SK-N-MC (cell line): ENCODE measurements at places on chromosomes 16 and 17.

GRCh38 chr16:21167360-21167759 is 8.9 kb downstream of the LDAF1 start:
- no peak for DNase-seq

- no peak for DNase-seq
Observed at GRCh38 chr16:1123525-1124230, 27.6 kb upstream of the C1QTNF8 start.

DNA sequence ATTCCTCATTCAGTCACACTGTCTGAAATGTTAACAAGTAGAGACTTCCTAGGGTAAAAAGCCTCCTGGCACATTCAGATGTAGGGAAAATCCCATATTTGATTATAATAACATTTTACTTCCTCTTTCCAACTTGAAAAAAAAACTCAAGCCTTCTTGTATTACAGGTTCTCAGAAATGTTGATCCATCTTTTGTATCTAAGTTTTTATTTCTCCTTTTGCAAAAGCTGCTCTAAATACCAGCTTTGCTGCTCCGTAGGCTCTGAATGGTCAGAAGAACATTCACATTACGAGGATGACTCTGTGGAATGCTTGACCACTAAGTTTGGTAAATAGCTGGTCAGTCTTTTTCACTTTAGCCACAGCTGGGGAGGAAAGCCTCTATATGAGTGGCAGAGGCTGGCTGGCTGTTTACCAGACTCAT is 13.2 kb upstream of the HEATR6 start:
- no peak for DNase-seq

GRCh38 chr17:17157041-17157440 is 49.1 kb downstream of the PLD6 start:
- DNase-seq, result no peak

GRCh38 chr17:43911904-43912303 is 4.6 kb upstream of the MPP2 start:
- no peak for DNase-seq

- DNase-seq, result peak; percentile 22
Observed at GRCh38 chr16:53282975-53283946, 151.0 kb upstream of the RBL2 start.

GRCh38 chr17:36608794-36609497 is 7.6 kb downstream of the MRM1 start:
- no peak for DNase-seq

DNA sequence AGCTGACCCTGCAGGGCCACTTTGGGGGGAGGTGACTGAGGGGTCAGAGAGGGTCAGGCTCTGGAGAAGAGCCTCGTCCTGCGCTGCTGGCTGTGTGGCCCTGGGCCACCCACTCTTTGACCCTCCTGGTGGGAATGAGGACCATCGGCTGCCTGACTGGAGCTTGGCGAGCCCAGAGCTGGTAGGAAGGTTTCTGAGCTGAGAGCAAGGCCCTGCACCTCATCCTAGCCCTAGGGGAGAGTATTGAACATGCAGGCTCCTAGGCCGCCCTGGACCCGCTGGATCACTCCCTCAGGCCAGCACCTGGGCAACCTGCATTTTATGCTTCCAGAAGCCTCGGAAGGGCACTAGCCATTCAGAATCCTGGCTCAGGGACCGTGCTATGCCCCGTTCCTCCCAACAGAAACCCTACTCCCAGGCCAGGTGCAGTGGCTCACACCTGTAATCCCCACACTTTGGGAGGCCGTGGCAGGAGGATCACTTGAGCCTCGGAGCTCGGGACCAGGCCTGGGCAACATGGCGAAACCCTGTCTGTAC is 14.5 kb downstream of the MAP2K3 start:
- no peak for DNase-seq

GRCh38 chr16:23207485-23207884 is 24.9 kb downstream of the SCNN1G start:
- no peak for DNase-seq

- DNase-seq, result no peak
Observed at GRCh38 chr16:83336603-83337002, 471.2 kb upstream of the HSBP1 start.

GRCh38 chr17:44807093-44807816 is 22.8 kb downstream of the GJC1 start:
- no peak for DNase-seq

GRCh38 chr17:60297760-60298401 is 94.1 kb downstream of the USP32 start:
- DNase-seq, result no peak
